NCI-H460 (cell line): ENCODE measurements at places on chromosomes 7 and 10.

- no peak for DNase-seq
Measured at GRCh38 chr7:107746006-107746405, 2.1 kb downstream of the CBLL1 start.

- no peak for DNase-seq
Measured at GRCh38 chr7:24827027-24827426, 69.8 kb upstream of the GSDME start.

DNA sequence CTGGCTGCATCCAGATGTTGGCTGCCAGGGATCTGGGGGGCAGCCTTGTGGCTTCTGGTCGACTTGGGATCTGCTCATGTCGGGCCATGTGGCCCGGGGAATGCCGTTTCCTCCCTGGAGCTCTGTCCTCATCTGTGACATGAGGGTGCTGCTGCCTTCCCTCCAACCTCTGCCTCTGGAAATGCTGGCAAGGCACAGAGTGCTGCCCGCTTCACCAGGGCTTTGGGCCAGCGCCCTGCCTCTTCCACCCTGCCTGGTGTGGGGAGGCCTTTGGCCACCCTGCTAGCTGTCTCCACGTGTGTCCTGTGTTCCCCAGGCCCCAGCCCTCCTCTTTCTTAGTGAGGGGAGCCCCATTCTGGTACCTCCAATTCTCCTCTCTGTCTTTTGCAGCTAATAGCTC lies 5.8 kb upstream of the SMARCD3 start:
- DNase-seq = no peak

GRCh38 chr7:110397927-110398660 lies 692.8 kb upstream of the LRRN3 start:
- no peak for DNase-seq

- DNase-seq = no peak
Measured at GRCh38 chr10:94490789-94491039, 54.9 kb upstream of the HELLS start.

- no peak for DNase-seq
Measured at GRCh38 chr7:9029681-9030530, 596.5 kb downstream of the NXPH1 start.

- DNase-seq = no peak
Measured at GRCh38 chr10:103663802-103664201, 170.3 kb downstream of the NEURL1 start.

DNA sequence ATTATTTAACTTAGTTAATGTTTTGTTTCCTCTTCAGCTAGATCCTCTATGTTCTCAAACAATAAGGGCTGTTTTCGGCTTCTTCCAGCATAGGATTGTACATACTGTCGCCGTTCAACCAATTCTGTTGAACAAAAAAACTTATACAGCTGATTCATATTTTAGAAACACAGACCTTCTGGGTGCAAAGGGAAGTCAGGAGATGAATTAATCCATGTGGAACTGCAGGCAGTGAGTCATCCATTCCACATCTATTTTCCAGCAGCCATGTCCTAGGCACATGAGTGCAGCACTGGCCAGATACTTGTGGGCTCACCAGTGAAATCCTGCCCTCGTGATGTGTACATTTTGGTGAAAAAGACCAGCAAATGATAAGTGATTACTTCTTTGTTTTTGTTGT lies 163.2 kb downstream of the JAZF1 start:
- DNase-seq = no peak

GRCh38 chr10:30709700-30710358 lies 80.3 kb upstream of the LYZL2 start:
- DNase-seq = no peak

DNA sequence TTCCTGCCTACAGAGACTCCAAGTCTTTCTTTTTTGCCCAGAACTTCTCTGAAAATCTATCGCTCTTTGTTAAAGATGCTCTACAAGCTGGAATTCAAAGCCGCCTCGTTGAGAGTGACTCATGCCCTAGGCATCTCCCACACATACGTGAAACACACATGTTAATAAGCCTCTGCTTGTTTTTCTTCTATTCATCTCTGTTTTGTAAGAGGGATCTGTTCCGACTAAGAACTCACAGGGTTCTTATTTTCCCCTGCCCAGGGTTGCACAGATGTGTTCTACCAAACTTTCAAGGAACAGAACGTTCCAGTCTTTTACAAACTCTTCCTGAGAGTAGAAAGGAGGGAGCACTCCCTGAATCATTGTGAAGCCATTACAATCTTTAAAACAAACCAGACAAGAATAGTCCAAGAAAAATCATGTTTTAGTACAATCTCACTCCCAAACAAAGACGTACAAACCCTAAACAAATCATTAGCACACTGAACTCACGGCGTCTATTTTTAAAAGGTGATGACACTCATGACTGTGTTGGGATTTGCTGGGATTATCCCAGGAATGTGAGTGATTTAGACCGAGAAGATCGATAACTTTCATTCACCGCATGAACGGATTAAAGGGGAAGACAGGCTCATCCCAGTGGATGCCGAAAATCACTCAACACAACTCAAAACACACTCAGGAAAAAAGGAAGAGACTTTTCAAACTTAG lies 55.3 kb upstream of the INPP5A start:
- DNase-seq = peak; percentile 82

GRCh38 chr10:30897547-30897946 lies 134.1 kb downstream of the ZNF438 start:
- DNase-seq = no peak

DNA sequence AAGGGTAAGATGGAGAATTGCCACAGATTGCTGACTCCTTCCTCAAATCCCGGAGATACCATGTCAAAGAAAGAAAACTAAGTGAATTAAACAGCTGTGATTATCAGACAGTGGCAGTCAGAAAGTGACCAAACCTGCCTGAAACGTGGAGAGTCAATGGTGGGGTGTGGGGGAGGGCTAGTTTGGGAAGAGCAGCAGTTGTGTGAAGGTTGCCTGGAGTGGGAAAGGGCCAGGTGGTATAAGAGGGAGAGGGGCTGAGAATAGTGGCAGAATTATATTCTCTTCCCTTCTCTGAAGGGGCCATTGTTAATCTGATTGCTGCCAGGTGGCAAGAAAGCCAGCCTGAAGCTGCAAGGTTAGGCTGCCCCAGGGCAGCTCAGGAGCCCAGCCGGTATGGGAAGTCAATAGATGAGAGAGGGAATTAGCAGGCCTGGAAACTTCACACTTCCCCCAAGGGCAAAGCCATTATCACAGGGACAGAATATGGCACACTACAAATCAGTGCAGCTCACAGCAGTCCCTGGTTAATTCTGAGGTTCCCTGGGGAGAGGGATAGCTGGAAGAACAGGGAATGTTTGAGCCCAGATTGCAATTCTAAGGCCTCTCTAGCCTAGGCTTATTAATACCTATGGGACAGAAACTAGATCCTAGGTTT lies 83.9 kb upstream of the ITGB1 start:
- no peak for DNase-seq

GRCh38 chr7:49245062-49245461 lies 320.7 kb downstream of the CDC14C start:
- no peak for DNase-seq

- no peak for DNase-seq
Measured at GRCh38 chr10:71667387-71667752, 52.2 kb downstream of the C10orf105 start.

GRCh38 chr7:140213684-140214074 lies 36.9 kb upstream of the KDM7A start:
- no peak for DNase-seq

DNA sequence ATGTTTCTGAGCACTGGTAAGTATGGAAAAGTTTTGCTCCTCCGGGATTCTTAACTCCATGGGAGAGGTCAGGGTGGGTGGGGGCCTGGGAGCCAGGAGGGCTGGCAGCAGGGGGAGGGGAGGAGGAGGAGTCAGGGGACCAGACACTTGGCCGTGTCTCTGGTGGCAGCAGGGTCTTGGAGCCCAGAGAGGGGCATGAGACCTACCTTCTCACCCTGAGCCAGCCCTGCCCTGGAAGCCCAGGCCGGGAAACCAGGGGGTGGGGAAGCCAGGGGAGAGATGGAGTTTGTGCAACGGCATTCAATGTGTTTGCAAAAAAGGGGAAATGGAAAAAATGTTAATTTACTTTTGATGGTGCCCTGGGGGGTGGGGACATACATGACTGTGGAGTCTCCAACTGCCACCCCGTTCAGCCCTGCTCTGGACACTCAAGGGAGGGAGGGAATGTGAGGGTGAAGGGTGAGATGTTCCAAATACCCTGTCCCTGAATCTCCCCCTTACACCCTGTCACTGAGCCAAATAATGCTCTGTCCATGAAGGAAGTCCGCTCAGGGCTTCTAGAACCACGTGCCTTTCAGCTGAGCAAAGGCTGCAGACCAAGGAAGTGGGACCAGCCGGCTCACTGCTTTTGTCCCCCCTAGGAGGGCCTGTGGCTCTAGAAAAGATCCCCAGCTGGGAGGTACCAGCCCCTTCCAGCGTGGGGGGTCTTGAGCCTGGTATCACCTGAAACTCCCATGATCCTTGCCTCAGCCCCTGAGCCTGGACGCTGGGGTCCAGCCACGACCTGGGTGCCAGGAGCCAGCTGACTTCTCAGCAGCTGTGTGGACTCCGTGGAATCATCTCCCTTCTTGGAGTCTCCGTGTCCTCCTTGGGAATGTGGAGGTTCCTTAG lies 48.3 kb downstream of the TMEM270 start:
- DNase-seq = no peak

- DNase-seq = no peak
Measured at GRCh38 chr7:49166441-49166840, 242.1 kb downstream of the CDC14C start.

GRCh38 chr7:12490107-12490688 lies 80.3 kb upstream of the SCIN start:
- DNase-seq = peak; percentile 32

DNA sequence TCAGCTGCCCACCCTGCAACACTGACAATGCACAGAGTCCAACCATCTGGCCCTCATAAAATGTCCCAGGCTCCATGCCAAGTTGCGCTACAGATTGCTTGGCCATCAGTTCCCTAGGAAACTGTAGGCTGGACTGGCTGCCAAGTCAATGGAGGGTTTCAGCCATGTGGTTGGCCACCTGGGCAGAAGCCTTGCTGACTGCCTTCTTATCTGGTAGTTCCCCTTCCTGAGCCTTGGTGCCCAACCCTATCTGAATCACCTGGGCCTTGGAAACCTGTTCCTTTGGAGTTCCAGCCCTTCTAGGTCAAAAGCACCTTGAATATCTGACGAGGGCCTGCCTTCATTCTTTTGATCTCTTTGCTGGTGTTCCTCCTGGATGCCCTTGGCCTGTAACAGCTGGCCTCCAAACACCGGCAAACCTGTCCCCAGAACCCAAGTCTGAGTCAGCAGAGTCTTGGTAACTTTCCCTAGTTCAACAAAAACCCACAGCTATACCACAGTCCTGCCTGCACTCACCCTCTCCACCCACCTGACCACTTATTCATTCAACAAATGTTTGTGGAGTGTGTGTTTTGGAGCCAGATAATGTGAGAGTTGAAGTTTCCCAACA lies 37.4 kb upstream of the KDM7A start:
- no peak for DNase-seq
